LNCaP clone FGC (cell line): ENCODE measurements at places on chromosomes 6 and 20.

DNA sequence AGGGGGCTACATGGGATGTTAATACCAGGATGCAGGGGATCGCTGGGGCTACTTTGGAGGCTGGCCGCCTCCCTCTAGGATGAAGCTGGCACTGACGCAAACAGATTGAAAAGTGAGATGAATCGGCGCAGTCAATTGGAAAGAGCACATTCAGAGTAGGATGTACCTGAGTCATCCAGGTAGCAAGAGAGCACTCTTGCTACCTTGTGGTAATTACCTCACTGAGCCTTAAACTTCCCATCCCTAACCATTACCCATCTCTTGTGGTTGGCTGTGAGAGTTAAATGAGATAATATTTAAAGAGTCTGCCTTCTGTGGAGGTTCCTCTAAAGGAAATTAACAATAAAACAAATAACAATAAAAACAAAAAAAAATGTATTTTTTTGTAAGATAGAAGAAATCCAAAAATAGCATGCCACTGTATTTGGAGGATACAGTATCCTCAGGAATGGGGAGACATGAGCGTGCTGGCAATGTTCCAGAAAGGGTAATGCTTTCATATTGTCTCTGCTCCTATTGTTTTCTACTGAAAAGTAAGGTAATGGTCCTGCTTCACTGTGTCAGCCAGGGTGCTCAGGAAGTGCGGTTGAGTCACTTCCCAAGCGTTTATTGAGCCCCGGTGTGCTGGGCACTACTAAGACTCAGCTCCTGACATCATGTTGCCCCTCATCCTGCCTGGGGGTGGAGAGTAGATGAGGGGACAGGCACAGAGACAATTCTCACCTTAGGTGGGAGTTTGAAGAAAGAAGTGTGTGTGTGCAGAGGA, 301.1 kb downstream of the EYA4 start:
- DNase-seq: no peak

- DNase-seq: no peak
Observed at GRCh38 chr6:1834646-1835516, 225.2 kb downstream of the FOXC1 start.

- no peak for DNase-seq
Observed at GRCh38 chr20:64074963-64075362, 4.4 kb downstream of the RGS19 start.

- DNase-seq: no peak
Observed at GRCh38 chr20:51360451-51361201, 181.9 kb downstream of the NFATC2 start.

GRCh38 chr6:16948396-16948795, 153.5 kb upstream of the STMND1 start:
- DNase-seq: no peak

GRCh38 chr20:40669692-40670091, 19.3 kb downstream of the MAFB start:
- no peak for DNase-seq

DNA sequence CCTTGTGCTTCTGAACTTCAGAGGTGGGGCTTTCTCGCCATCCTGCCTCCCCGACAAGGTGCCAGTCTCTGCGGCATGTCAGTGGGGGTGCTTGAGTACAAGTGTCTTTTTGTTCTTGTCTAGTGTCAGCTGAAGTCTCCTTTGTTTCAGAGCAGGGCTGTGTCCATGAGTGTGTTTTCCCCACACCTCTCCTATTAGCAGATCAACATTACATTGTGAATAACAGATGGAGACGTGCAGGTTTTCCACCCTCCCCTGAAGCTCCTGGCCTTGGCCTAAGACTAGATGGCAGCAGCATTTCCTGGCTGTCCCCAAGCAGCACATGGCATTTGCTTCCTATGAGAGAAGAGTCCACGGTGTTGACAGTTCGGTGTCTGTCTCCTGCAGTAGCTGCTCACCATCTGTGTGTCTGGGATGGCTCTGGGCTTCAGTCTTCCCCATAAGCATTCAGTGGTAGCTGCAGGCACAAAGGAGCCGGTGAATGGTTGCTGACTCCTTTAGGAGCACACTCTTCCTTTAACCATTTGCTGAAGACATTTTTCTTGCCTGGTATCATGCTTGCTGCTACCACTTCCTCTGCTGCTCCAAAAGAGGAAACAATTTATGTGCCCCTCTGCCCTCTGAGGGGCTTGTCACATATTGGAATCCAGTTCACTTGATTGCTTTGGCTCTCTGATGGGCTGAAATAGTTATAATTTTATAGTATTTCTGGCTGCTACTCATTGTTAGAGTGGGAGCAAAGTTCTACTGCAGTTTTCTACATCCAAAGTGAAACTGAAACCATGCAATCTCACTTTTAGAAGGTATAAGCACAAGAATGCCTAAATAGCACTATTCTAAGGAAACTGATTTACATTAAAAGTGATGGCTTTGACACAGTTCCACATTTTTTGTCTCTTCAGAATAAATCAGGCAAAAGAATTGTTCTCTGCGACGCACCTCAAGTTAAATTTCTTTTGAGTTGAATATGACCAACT, 913.0 kb downstream of the C6orf118 start:
- DNase-seq: no peak

- DNase-seq: no peak
Observed at GRCh38 chr6:124560873-124561567, 401.2 kb upstream of the RNF217 start.

- DNase-seq: peak; percentile 7
Observed at GRCh38 chr6:120077489-120077888, 727.9 kb upstream of the MAN1A1 start.

DNA sequence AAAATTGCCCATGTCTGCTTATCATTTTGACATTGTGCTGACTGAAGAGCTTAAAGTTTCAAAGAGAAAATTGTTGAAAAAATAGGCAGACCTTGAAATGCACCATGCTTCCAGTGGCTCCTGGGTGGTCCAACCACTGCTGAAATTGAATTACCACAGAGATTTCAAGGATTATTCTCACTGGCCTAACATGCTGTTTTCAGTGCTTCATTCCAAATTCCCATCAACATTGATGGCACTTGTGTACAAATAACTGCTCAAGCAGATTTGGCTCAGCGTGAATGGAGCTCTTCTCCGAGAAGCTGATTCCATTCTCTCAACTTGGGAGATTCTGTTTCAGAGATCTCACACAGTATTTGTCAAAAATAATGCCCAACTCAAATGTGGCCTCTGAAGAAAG, 75.5 kb downstream of the LAMA4 start:
- DNase-seq: no peak

DNA sequence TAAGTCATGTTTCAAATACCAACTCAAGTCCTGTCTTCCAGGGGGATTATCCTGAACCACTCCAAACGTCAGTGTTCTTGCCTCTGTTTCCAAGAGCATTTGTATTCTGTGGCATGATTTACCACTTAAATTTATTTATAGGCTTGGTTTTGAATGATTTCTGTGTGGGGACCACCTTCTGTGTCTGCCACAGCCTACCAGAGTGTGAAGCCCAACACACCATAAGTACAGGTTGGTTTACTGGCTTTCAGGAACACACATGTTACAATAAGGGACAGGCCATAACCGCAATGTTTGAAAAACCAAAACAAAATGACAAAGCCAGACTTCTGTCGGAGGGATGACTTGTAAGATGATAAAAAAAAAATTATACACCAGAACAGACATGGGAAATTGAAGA, 56.5 kb upstream of the MAP3K7 start:
- no peak for DNase-seq

DNA sequence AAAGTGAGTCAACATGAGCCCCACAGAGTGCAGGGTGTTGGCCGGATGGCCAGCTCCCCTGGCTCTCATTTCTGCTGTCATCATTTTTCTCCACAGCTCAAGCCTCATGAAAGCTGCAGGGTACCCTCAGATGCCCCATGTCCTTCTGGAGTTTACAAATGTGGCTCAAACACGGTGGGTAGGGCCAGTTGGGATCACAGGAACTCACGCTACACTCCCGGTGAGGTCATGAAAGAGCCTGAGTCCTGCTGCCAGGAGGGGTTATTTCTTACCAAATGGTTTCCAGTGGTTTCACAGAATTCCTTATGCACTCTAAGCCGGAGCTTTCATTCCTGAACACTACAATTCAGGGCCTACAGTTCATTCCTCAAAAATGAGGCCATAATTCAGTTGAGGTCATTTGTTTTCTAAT, 78.7 kb downstream of the TMEM170B start:
- no peak for DNase-seq

- DNase-seq: no peak
Observed at GRCh38 chr6:52221302-52221701, 23.0 kb downstream of the IL17F start.

DNA sequence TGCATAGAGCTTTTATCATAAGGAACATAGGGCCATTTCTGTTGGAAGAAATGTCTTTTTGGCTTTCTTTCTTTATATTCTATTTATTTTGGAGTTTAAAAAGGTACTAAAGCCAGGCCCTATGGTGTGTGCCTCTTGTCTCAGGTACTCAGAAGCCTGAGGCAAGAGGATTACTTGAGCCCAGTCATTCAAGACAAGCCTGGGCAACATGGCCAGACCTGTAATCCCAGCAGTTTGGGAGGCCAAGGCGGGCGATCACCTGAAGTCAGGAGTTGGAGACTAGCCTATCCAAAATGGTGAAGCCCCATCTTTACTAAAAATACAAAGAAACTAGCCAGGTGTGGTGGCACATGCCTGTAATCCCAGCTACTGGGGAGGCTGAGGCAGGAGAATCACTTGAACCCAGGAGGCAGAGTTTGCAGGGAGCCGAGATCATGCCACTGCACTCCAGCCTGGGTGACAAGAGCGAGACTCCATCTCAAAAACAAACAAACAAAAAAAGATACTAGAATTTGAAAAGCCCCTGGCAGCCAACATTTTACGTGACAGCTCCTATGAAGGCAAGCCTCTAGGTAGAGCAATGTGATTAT, 80.0 kb downstream of the CBFA2T2 start:
- DNase-seq: no peak

- no peak for DNase-seq
Observed at GRCh38 chr20:17179840-17180239, 47.0 kb upstream of the PCSK2 start.

- no peak for DNase-seq
Observed at GRCh38 chr20:15318682-15319081, 981.3 kb upstream of the FLRT3 start.

- DNase-seq: no peak
Observed at GRCh38 chr20:12610871-12611270, 397.9 kb upstream of the SPTLC3 start.
